ENCODE measurements at places on chromosomes 11 and 22.

GRCh38 chr22:45472426-45472825, 30.3 kb upstream of the FBLN1 start:
- no peak for DNase-seq

DNA sequence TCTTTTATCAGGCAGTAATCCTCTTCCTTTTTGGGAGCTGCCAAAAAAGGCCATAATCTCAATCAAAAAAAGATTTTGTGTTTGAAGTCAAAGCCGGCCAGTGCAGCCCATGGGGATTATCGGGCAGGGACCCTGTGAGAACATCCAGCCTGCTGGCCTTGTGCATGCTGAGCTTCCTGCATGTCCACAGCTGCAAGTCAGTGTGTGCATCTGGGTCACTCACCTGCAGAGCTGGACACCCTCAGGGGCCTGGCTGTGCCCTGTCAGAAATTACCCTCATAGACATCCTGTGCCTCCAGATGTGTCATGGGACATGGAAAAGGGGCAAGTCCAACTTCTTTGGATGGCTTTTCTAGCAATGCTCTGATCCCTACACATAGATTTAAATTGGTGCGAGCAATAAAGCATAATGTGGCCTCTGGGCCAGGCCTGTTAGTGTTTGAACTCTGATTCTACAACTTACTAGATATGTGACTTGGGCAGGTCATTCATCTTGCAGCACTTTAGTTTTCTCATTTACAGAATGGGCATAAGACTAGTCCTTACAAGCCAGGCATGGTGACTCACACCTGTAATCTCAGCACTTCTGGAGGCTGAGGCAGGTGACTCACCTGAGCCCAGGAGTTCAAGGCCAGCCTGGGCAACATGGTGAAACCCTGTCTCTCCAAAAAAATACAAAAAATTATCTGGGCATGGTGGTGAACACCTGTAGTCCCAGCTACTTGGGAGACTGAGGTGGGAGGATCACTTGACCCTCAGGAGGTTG, 81.6 kb upstream of the LARGE1 start:
- DNase-seq: no peak

GRCh38 chr11:93225662-93226061, 27.9 kb upstream of the SLC36A4 start:
- no peak for DNase-seq

GRCh38 chr11:2459796-2460531, 15.2 kb downstream of the KCNQ1 start:
- DNase-seq: no peak

GRCh38 chr11:6607190-6607795, 3.7 kb downstream of the ILK start:
- DNase-seq: no peak

GRCh38 chr11:70942593-70942992, 309.8 kb downstream of the SHANK2 start:
- DNase-seq: peak; percentile 6

- peak; percentile 68 for DNase-seq
Measured at GRCh38 chr22:26398741-26399153, 30.3 kb upstream of the ASPHD2 start.

DNA sequence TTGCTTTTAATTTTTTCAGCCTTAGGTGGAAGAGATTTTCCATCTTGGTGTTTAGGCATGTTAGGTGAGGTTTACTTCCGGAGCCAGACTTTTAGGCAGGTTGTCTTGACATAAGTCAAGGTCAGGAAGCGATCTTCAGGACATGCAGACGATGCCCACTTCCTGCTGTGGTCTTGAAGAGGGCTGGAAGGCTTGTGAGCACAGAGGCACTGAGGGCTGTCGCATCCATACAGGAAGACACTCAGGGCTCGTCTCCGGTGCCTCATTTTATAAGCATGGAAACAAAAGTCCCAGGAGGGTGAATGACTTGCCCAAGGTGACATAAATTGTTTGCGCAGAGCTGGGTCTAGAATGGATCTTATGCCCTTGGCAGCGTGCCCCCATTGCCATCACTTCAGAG, 30.8 kb downstream of the MARK2 start:
- peak; percentile 35 for DNase-seq

GRCh38 chr11:5280582-5281102, 10.9 kb upstream of the HBE1 start:
- DNase-seq: peak; percentile 23

DNA sequence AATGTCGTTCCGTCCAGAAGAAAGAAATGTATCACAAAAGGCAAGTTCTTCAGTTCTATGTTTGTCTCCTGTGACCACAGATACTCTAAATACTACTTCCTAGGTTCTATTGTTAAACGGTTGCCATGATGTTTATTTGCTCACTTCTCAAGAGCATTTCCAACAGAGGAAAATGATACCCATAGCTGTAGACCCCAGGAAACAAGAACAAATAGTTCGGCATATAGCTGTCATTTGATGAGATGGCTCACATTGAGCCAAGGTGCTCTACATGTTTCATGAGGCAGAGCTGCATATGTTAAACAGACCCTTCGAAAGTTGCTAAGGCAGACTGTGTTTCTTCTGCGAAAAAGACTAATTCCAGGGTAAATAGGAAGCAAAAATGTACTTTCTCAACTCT, 15.4 kb upstream of the ANGPTL5 start:
- DNase-seq: no peak

DNA sequence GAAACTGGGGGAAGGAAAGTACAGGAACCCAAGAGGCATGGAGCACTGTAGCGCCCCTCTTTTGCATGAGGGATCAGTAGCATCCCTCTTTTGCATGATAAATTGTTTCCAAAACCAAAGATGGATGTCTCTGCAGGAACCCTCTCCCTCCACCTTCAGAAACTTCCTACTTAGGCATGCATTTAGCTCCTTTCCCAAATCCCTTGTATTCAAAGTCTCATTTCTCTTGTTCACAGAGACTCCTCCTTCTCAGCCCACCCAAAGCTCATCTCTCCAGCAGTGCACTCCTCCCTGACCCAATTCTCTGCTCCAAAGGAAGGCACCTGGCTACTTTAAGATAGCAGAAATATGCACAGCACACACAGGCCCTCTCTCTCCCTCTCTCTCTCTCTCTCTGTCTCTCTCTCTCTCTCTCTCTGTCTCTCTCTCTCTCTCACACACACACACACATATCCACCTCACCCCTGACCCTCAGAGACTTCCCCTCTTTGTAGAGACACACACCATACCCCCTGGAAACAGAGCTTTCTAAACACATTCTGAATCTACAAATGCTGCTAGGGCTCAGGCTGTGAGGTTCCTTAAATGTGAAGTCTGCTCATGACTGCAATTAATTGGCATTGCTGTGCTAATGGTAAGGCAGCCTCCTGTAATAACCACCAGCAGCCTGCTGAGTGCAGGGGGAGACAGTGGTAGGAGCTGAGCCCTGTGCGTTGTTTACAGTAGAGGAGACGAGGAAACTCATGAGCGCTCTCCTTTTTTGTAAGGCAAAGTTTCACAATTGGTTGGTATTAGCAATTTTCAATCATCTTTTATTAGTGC, 519.6 kb downstream of the NTM start:
- DNase-seq: no peak

DNA sequence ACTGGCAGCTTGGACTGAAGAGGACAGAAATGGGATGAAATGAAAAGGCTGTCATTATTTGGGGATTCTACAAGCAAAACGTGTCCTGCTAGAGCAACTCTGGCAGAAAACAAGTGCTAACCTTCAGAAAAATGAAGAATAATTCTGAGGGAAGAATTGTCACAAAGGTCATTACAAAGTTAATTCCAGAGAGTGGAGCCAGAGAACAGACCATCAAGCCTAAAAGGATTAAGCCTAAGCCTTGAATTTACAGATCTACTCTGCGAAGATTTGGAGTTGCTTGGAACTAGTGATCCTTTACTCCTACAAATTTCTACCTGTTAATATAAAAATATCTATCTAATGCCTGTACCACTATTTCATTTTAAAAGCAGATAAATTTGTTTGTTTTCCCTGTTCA, 1077.3 kb upstream of the CNTN5 start:
- no peak for DNase-seq

DNA sequence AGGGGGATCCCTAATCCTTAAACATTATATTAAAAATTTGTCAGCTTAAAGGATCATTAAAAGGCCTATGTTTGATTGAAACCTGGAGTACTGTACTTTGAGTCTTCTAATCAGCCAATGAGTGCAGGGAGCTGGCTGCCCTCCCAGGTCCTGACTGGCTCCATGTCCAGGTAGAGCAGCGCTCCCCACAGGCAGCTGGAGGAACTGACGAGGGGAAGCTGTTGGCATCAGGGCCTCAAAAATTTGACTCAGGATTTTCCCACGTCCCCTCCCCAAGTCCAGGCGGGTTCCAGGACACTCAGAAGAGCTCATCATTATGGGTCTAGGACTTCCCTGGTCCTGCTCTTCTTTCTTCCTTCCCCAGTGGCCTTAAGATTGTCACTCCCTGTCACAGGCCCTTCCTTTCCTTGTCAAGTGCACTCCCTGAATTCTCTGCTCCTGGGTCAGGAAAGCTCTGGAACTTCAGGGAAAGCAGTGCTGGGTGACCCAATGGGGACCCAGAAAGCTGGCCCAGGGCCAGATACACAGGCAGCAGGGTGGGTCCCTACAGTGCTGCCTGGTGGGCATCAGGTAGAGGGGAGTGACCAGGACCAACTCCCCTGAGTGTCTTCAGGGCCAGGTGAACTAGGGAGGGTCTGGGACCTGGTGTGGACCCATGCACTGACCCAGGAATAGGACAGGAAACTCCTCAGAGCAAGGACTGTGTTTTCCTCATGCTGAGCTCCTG, 65.5 kb downstream of the GGTLC2 start:
- peak; percentile 12 for DNase-seq

DNA sequence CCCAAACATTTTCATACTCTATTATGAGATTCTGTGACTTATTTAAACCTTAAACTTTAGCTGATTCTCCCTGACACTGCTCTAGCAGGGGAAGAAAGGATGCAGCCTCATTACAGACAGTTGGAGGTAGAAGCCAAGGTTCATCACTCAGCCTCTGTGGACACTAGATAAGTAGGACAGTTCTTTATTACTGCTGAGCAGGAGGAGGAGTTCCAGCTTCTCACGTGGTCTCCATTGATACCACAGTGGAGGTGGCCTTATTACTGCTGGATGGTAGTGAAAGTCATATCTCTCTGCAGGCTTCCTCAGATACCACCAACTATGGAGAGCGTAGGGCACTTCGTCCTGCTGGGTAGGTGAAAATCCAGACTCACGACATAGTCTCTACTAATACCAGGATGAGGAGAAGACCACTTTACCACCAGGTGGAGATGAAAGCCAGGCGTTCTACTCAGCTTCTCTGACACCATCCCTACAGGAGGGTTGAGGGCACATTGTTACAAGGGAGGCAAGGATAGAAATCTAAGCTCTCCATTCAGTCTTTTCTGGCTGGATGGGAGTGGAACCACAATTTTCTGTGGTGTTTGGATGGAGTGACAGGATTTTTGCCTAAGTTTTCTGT, 13.1 kb upstream of the ANGPTL5 start:
- no peak for DNase-seq

- DNase-seq: no peak
Measured at GRCh38 chr11:12086271-12087074, 23.9 kb upstream of the MICAL2 start.

GRCh38 chr11:11537372-11537771, 84.4 kb downstream of the GALNT18 start:
- DNase-seq: no peak

- DNase-seq: no peak
Measured at GRCh38 chr11:44389963-44390605, 80.1 kb upstream of the ALX4 start.

DNA sequence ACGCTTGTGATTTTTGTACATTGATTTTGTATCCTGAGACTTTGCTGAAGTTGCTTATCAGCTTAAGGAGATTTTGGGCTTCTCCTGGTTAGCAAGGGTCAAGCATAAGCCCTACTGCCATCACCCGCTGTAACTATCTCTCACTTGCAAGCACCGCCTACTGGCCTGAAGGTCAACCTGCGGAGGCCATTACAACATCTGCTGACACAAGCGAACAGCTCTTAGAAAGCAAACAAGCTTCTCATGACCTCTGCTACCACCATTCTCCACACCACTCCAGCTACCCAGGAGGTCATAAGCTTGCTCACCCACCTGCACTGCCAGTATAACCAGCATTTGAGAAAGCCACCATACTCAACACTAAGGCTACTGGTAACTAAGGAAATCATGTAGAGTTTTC, 288.4 kb upstream of the KIRREL3 start:
- DNase-seq: no peak

- no peak for DNase-seq
Measured at GRCh38 chr11:112599856-112600533, 339.3 kb upstream of the PLET1 start.

DNA sequence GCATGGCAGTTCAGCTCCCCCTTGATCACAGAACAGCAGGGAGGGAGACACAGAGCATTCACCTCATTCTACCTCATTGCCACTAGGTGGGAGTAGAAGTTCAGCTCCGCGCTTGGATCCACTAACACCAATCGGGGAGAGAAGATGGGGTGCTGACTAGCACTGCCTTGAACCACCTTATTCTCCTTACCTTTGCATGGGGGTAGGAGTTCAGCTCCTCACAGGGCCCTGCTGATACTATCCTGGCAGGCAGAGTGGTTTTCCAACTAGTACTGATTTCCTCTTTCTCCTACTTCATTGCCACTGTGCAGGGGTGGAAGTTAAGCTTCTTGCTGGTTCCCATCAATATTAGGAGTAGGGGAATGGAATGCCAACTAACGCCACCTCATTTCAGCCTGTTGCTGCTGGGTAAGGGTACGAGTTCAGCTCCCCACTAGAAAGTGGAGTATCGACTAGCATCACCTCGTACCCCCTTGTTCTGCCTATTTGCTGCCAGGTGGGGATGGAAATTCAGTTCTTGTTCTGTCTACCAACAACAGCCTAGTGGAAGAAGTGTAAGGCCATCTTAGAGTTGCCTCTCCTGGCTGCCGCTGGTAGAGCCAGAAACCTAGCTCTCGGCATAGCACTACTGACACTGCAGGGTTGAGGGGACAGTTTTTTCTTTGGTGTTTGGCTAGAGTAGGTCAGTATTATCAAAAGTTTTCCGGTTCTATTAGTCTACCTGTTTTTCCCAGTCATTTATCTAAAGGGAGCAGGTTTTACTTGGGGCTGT, 550.9 kb upstream of the CCDC90B start:
- DNase-seq: peak; percentile 27

- no peak for DNase-seq
Measured at GRCh38 chr11:79366218-79366617, 74.6 kb downstream of the TENM4 start.

DNA sequence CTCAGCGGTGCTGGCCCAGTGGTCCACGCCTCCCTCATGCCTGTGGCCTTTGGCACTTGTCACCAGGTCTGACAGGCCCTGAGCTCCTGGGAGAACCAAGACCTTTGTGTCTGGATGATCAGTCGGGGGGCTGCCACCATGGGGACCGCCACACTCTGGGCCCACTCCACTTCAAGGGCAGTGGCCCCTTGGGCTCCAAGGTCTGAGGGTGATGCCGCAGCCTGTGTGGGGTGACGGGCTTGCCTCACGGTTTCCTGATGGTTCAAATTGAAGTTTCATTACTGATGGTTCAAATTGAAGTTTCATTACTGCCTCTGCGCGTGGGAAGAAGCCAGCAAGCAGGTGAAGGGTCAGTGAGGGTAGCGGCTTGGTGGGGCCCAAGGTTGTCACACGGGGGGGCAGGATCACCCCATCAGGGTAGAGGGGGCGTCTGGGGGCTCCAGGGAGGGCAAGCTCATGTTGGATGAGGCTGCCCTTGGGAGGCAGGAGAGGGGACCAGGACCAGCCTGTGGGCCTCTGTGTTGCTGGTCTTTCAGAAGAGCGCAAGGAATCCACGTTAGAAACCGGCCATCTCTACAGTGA, 27.5 kb downstream of the TRMU start:
- no peak for DNase-seq
